ENCODE measurements at places on chromosomes 4 and X.

- DNase-seq, result no peak
Observed at GRCh38 chr4:168386002-168386401, 67.5 kb upstream of the DDX60 start.

GRCh38 chrX:114462266-114462665 is 121.6 kb upstream of the HTR2C start:
- no peak for DNase-seq

- no peak for DNase-seq
Observed at GRCh38 chrX:40127052-40127451, 29.3 kb upstream of the BCOR start.

DNA sequence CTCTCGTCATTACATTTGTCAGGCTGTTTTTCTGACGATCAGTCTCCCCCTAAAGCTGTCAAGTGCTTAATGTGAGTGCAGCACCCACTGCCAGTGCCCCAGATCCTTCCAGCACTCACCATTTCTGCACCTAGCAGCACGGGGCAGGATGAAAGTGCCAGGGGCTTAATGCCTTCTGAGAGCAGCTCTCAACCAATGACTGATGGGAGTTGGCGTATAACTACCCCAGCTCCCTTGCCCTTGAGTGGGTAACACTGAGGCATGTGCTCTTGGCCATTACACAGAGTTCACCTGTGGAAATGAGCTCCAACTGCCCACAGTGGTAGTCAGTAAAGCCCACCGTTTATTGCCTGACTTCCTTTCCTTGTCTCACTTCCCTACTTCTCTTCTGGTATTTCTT is 226.2 kb upstream of the BCOR start:
- DNase-seq, result no peak

DNA sequence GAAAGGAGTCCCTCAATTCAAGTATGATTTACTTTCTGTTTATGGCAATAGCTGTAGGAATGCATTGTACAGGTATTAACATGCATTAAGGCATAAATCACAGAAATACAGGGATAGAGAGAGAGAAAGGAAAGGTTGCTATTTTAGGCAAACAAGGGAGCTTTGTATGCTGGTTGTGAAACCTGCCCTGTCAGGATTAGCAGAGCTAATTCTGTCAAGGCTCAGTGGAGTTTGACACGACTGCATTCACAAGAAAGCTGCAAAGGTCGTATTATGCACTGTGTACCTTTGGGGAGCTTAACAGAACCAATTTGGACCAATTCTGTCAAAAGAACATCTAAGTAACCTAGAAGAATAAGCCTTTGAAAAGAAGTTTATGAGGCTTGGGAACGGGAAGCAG is 239.3 kb downstream of the GRIA2 start:
- DNase-seq, result no peak

DNA sequence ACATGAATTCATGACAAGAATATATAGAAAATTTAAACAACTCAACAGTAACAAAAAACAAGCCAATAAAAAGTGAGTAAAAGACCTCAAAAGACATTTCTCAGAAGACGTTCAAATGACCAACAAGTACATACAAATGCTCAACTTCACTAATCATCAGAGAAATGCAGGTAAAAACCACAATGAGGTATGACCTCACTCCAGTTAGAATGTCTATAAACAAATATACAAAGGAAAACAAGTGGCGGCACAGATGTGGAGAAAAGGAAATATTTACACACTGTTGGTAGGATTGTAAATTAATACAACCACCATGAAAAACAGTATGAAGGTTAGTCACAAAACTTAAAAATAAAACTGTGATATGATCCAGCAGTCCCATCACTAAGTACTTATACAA is 1033.1 kb downstream of the RAPGEF2 start:
- DNase-seq, result no peak

DNA sequence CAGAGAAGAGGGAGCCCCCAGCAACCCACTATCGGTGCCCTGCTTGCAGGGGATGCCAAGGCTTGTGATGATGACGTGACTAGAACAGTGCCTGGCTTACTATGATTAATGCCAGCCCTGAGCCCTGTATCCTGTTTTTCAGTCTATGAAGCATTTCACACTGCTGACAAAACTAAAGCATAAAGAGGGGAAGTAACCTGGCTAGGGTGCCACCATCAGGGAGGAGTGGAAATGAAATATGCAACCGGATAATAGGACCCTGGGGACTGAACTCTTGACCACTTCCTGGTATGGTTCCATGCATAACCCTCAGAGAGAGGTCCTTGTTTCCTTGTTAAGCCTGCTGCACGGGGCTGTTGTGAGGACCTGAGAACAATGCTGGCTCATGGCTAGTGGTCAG is 50.3 kb downstream of the MED28 start:
- DNase-seq, result no peak

DNA sequence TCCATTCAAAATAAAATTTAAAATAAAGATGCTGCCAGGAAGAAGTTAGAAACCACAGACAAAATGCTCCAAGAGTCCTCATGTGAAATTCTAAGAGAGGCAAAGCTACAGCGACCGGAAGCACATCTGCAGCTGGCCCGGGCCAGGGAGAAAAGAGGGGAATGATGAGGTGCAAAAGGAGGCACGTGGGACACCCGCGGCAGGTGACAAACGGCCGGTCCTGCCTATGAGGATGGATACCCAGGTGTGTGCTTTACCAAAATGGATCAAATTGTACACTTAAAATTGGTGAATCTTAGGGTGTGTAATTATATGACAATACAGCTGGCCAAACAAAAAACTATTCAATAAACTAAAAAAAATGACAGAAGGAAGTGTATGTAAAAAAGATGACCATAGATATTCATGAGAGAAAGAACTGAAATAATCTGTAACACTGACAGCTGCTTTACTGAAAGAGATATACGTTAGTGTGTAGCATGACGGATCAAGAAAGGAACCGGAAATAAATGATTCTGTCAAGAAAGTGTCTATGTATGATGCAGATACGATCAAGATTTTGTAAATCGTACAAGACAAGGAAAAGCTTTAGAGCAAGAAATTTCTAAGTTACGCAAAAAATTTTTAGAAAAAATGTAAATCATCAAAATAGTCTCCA is 29.5 kb downstream of the PPP2R3B start:
- DNase-seq, result no peak

DNA sequence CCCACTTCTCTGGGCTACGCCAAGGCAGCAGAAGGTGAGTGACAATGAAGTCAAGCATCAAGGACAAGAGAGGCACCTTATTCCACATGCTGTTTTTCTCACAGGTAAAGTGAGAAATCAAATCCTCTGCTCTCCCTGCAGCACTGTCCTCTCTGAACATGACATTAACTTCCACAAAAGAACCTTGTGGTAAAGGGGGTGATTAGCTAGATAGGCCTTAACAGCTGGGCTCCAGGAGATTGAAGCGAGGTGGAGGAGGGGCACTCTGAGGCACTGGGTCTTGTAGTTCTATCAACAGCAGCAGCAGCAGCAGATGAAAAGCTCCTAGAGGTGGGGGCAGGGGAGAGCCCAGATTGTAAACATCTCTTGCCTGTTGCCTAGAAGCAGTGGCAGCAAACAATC is 96.8 kb upstream of the CXXC4 start:
- DNase-seq, result no peak

GRCh38 chr4:7515390-7515902 is 80.7 kb upstream of the PSAPL1 start:
- no peak for DNase-seq

DNA sequence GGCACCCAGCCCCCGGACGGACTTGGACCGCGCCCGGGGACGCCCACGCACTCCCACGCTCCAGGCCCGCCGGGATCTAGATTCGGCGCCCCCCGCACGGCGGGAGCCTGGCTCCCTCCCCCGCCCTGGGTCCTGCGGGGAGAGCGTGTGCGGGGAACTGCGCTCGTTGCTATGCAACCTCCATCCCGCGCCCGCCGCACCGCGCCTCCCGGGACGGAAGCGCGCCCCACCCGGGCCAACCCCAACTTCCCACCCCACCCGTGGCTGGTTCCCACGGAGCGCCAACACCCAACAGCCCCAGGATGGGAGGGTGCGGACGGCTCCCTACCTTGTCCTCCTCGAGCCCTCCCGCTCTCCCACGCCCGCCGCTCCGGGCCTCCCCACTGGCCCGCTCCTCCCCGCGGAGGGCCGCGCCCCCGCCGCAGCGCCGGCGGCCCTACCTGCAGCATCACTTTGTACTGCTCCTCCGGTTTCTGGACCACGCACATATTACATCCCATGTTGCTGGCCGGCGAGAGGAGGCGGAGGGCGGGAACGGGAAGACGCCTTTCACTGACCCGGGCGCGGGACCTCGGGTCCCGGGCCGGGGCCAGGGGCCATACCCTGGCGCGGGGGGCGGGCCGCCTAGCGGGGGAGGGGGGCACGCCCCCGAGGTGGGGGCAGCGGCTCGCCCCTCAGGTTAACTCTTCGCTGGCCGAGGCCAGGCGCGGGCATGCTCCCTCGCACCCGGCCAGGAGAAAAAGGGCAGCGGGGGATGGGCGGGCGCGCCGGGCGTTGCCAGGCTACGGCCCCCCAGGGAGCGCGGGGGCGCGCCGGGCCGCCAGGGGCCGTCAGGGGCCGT is at the start of gene PDZD4:
PDZD4 (minus strand) TSS at position 746 of the 841 bp plus-strand sequence; CDS start at position 500, 246 bp downstream.
- no peak for DNase-seq

DNA sequence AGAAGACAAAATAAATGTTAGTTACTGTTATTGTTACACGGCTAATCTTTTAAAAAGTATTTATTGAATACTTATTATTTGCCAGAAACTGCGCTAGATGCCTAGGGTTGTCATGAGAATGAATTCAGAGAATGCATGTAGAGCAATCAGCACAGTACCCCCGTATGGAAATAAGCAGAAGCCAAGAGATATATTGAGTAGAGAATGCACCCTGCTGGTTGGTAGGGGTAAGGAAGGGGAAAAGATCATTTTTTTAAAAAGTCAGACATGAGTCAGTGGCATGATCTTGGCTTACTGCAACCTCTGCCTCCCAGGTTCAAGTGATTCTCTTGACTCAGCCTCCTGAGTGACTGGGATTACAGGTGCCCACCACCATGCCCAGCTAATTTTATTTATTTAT is 13.1 kb upstream of the DRP2 start:
- DNase-seq, result peak; percentile 1

- no peak for DNase-seq
Observed at GRCh38 chr4:188812644-188813043, 673.4 kb downstream of the TRIML1 start.

GRCh38 chrX:110318664-110318968 is 731 bp upstream of the AMMECR1 start:
- DNase-seq, result no peak

DNA sequence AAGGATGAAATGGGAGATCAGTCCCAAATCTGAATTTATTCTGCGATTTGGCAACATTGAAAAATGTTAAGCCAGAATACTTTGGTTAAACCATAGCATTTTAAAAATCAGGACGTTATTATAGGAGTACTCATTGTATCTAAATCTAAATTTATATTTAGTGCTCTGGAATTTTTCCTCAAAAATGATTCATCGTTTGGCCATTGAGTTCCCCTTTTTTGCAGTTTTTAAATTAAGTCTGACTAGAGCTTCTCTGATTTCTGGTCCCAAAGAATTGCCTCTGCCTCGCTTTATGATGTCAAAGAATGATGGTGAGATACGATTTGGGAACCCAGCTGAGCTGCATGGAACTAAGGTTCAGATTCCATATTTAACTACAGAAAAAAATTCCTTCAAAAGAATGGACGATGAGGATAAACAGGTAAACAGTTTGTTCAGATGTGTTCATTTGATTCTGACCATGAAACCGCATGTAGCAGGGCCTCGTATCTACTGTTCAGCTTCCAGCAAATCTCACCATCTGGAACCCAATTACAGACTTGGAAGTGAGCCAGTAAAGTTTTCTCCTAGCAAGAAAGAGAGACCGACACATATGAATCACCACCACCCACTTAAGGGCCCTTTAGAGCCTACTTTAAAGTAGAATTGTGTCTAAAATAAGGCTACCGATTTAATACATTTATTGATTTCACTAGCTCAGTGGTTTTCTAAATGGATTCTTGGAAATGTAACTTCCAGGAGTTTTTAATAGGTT is 75.6 kb downstream of the REPS2 start:
- no peak for DNase-seq

- no peak for DNase-seq
Observed at GRCh38 chr4:77269505-77269904, 112.5 kb downstream of the CCNG2 start.

- DNase-seq, result no peak
Observed at GRCh38 chr4:21806991-21807390, 141.6 kb downstream of the KCNIP4 start.

DNA sequence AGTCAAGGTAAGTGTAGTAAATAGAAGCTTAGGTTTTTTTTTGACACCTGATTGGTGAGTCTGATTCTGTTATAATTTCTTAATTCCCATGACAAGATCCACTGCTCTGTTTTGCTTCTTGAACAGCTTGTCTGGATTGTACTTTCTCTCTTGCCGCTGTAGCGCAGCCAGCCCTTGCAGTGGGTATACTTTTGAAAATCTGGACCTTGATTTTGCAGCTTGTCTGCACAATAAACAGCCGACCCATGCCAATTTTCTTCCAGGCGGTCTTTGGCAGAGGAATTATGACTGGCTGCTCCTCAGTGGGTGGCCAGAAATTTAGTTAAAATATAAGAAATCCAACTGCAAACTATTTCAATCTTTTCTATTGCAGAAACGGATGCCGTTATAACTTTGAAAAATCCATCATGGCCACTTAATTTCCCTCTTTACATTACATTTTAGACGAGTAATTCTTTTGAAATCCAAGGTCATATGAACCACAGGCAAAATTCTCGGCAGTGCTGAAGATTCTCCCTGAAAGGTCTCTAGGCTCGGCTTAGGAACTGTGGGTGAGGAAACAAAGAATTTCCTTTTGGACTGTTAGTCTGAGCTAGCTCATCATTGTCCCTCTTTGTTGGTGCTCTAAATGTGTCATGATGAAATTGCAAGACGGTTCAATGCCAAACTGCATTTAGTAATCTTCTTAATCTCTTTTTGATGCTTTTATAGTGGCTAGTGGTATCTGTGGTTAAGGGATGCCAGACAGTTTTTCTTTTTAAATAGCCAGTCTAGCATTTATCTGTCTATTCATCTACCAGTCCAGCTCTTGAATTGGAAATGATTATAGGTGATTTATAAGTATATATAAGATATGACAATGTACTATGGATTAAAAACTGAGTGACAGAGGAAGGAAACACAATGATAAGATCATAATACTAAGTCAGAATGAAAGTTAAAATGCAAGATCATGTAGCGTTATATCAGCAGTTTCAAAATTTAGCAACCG is 31.5 kb upstream of the PTTG2 start:
- DNase-seq, result no peak

DNA sequence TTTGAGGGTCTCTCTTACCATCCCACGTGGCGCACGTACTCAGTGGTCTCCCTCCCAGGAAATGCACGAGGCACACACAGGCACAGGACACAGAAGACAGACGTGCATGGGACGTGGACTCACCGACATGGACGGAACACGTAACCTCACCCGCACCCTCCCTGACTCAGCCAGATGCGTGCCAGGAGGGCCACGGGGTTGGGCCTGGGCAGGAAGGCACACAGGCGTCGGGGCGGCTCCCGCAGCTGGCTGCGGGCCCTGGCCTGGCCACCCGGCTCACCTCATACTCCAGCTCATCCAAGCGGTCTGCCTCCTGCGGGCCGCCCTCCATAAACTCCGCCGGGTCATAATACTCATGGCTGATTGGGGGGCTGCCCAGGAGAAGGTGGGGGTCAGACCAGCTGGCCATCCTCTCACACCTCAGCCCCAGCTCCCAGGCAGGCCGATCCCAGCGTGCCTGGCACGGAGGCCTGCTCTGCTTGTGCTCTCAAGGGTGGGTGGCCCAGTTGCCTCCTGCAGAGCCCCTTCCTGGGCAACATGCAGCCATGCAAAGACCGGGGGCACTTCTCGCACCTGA is 12.6 kb downstream of the SSR4 start:
- DNase-seq, result no peak
